Activated T-helper 1 cell treated with anti-CD3 and anti-CD28 coated beads, Interleukin-2, amount 50 U/mL, for 16 hours (primary cell): ENCODE measurements at places on chromosomes 2 and 18.

- DNase-seq, result no peak
These were observed 24.7 kb downstream of the MDH1 start for GRCh38 chr2:63613391-63613901.

- DNase-seq, result no peak
These were observed 81.8 kb upstream of the TGIF1 start for GRCh38 chr18:3368193-3368592.

GRCh38 chr2:80706541-80706940 lies 402.0 kb upstream of the LRRTM1 start:
- DNase-seq, result no peak

- DNase-seq, result no peak
These were observed 116.4 kb downstream of the MREG start for GRCh38 chr2:215896921-215897320.

GRCh38 chr2:164841719-164842623 lies at the start of gene COBLL1:
TSS of gene COBLL1 (minus strand) at chr2:164841823. CDS start at chr2:164841196, 627 bp downstream.
- DNase-seq, result no peak

DNA sequence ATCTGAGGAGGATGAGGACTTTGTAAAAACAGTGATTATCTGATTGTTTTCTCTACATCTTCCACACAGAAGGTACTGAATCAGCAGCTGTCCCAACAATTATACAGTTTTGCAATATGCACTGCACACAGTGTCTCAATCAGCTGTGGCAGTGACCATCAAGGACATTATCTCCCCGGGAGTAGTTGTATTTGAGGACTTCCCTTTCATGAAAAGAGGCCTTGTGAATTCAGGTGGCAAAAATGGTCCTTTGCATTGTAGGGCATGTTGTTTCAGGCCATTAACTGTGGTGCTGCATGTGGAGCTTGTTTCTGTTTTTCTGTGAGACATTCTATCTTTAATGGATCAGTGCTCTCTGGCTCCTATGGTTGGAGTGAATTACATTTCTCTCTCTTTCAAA lies 779.4 kb upstream of the FSHR start:
- no peak for DNase-seq

DNA sequence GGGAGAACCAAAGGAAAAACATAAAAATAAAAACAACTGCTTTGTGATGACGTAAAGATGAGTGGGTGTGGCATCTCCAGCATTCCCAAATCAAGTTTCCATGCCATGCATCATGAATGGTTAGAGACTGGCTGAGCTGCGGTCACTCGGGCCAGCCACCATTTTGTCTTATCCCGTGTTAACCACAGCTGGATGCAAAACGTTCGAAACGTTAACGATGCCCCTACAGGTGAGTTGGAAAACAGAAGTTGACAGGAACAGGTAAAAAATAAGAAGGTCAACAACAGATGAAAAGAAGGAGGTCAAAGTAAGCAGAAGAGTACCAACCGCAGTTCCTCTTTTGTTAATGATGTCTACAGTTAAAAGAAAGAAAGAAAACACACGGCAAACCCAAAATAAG lies 411.1 kb downstream of the NRXN1 start:
- no peak for DNase-seq

- DNase-seq, result no peak
These were observed 29.1 kb upstream of the CSRNP3 start for GRCh38 chr2:165440367-165440766.

DNA sequence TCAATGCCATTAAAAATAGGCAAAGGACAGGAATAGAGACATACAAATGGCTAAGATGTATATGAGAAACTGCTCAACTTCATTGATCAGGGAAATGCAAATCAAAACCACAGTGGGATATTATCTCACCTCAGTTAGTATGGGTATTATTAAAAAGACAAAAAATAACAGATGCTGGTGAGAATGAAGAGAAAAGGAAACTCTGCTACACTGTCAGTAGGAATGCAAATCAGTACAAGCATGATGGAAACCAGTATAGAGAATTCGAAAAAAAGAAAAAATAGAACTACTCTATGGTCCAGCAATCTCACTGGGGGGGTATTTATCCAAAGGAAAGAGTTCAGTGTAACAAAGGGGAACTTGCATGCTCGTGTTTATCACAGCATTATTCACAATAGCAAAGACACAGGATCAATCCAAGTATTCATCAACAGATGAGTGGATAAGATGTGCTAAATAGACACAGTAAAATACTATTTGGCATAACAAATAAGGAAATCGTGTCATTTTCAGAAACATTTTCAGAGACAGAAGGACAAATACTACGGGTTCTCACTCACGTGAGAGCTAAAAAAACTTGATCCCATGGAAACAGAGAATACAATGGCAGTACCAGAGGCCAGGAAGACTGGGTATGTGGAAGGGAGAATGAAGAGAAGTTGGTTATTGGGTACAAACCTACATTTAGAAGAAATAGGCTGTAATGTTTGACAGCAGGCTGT lies 60.6 kb downstream of the CCDC74A start:
- DNase-seq, result no peak

GRCh38 chr2:50746526-50746925 lies 285.4 kb downstream of the NRXN1 start:
- DNase-seq, result no peak

DNA sequence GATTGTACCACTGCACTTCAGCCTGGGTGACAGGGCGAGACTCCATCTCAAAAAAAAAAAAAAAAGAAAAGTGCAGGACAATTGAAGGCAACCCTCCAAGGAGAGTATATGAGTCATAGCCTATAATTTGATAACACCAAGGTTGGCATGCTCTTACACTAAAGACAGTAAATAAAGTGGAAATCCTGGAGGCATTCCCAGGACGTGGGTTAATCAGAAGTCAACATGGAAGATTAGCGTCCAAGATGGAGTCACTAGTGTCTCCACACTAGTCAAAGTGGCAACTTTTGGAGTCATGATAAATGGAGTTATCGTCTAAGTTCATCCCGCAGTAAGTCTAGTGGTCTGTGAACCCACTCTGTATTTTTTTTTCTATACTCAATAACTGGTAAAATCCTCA lies 21.2 kb upstream of the UGGT1 start:
- DNase-seq, result no peak

- no peak for DNase-seq
These were observed 301.3 kb upstream of the ID2 start for GRCh38 chr2:8380566-8380965.

- no peak for DNase-seq
These were observed 800 bp downstream of the HOXD13 start for GRCh38 chr2:176093145-176093897.

DNA sequence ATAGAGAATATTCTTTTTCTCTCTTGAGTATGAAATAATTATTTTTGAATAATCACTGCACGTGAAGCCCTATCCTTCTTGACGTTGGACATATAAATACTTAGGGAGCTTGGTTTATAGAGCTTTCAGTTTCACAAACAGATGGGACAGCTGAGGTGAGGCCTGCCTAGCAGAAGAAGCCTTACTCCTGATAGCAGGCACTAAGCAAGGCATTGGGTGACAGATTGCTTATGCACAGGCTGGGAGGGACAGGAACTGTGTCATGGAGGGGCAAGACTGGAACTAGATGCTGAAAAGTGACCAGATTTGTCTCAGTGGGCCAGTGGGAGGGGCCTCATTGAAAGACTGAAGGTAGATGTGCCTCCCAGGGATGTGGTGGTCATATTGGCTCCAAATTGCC lies 220.8 kb downstream of the NEDD4L start:
- no peak for DNase-seq

GRCh38 chr2:65746931-65747675 lies 314.7 kb upstream of the SPRED2 start:
- no peak for DNase-seq

DNA sequence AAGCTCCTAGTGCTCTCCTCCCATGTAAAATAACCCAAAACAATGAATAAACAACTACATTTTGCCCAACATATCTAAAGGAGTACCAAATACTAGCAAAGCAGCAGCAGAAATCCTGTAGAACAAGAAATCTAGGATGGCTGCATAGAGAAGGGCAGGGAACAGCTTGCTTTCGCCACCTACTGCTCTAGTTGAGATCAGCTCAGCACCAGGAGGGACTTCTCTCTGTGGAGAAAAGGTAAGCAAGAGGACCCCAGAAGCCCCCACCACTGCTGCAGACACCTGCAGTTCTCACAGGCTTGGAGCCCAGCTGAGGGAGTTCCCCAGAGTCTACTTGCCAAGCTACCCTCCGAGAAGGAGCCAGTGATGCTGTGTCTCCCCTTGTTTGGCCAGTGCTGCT lies 243.0 kb upstream of the CHST9 start:
- no peak for DNase-seq

DNA sequence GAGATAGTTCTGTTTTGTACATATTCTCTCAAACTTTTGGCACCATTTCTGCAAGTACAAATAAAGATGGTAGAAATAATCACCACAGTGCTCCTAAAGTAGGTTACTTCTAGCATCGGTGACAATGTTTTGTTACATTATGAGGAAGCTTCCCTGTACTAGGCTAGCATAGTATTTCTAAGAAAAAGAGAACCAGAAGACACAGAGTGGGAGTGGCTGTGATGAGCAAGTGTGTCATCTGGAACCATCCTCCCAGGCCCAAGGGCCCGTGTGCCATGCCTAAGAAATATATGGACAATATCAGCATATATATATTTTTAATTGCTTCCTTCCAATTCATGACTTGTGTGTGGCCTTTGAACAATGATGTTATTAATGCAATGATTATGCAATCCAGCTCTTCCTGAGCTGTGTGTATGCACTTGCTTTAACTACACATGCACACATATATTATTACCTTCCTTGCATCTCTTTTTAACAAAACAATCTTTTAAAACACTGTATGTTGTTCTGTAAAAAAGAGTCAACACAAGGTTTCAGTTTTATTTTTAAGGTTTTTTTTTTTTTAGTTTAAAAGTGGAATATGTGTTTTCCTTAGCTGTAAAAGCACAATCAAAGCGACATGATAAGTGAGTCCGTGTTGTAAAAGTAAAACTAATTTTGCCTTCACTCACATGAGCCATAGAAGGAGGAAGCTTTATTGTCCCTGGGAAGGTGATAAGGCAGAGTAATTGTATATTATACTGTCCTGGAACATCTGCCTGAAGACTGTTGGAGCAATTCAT lies 303.9 kb downstream of the ZNF407 start:
- no peak for DNase-seq

DNA sequence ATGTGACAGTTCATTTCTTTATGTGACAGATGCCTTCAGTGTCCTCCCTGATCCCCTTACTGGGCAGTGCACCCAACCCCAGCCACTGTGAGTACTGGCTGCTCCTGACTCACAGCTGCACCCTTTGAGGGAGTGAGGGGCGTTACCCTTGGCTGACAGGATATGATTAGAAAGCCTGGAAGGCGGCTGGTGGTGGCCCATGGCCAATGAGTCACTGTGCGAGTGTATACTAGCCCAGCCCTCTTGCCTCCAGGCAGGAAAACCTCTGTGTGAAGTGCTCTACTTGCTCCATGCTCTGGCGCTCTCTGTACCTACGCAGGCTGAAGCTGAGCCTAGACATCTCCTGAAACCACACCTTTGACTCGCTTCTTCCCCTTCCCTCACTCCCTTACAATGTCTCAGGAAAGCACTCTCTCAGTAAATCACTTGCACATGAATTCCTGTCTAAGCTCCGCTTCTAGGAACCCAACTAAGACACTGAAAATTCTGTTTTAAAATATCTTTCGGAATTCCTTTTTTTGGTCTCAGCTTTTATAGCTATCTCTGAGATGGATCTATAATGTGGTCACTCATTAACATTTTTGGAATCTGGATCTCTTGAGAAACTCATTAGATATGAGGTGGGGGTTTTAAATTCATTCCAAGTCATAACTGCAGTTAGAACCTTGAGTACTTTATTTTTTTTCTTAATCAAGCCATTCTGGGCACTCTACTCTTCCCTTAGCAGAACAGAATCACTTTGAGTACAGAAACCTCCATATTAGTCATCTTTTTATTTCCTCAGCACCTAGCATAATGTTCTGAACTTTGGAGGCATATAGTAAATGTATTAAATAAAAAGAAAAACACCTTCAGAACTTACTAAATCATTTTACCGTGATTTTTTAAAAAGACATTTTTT lies 25.3 kb upstream of the STAM2 start:
- no peak for DNase-seq

GRCh38 chr2:104027321-104027720 lies 826.6 kb upstream of the POU3F3 start:
- no peak for DNase-seq

- DNase-seq, result no peak
These were observed 273.1 kb downstream of the PHLPP1 start for GRCh38 chr18:62988471-62988870.

DNA sequence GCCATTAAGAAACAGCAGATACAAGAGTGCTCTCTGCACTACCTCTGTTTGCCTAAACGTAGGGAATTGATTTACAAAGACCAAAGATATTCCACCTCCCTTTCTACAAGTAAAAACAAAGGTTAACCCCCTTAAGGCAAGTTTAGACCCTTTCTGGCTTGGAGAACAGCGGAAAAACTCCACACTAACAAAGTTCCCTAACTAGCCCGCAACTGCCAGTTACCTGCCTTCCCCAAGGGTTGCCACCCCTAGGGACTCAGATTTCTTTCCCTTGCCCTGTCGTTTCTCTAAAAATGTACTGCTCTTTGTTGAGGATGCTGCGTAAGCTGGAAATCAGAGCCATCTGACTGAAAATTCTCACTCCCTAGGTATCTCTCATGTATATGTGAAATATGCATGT lies 627.5 kb upstream of the SOX11 start:
- no peak for DNase-seq

GRCh38 chr2:69017835-69018234 lies 4.9 kb downstream of the ANTXR1 start:
- DNase-seq, result no peak

DNA sequence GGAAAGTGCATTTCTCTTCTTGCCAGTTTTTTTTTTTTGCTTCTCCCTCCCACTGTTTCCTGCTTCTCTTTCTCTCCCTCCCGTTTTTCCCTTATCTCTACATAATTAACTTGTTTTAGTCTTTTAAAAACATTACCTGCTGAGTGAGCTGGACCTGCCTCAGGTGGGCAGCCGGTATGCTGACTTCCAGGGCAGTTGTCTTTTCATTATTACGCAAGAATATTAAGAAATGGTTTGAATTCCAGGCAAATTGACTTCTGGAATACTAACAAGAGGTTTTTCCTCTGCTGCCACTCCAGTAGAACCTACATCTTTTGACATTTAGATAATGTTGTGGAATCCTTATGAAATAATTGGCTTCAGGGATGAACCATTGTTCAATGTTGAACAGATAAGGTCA lies 161.8 kb downstream of the THSD7B start:
- DNase-seq, result no peak

- no peak for DNase-seq
These were observed 18.2 kb downstream of the TNFRSF11A start for GRCh38 chr18:62343316-62343715.
